Gastrocnemius medialis (tissue), 4 donors: ENCODE measurements at places on chromosomes 2 and 18.

GRCh38 chr18:3246635-3247239 lies 864 bp upstream of the MYL12A start:
- no peaks in the 10 kb centered on the region for H3K27me3 ChIP-seq
- peaks cover 49% of the 10 kb centered on the region for H3K4me1 ChIP-seq
- peak overlapping the region; percentile 95 for H3K4me3 ChIP-seq

DNA sequence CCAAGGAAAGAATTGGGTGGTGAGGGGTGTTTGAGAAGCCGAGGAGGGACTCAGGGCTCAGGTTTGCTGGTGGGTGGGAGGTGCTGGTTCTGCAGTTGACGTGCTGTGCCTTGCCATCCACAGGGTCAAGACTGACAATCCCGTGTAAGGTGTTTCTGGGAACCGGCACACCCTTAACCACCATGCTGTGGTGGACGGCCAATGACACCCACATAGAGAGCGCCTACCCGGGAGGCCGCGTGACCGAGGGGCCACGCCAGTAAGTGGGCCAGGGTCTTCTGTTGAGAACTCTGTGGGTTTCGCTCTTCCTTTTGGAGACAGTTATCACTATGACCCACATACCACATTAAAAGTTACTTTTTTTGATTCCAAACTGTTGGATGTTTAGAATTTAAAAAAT lies 32.6 kb downstream of the IL1R2 start:
- H3K27me3 ChIP-seq: no peaks in the 10 kb centered on the region
- no peak for DNase-seq
- no peak overlapping the region for H3K27ac ChIP-seq
- no peaks in the 10 kb centered on the region for H3K36me3 ChIP-seq
- peaks cover 47% of the 10 kb centered on the region for H3K4me1 ChIP-seq
- H3K4me3 ChIP-seq: no peak overlapping the region

GRCh38 chr2:178550352-178550751 lies 70.1 kb downstream of the PLEKHA3 start:
- peaks cover 27% of the 10 kb centered on the region for H3K4me1 ChIP-seq
- H3K27me3 ChIP-seq: no peaks in the 10 kb centered on the region
- no peak overlapping the region for H3K4me3 ChIP-seq

DNA sequence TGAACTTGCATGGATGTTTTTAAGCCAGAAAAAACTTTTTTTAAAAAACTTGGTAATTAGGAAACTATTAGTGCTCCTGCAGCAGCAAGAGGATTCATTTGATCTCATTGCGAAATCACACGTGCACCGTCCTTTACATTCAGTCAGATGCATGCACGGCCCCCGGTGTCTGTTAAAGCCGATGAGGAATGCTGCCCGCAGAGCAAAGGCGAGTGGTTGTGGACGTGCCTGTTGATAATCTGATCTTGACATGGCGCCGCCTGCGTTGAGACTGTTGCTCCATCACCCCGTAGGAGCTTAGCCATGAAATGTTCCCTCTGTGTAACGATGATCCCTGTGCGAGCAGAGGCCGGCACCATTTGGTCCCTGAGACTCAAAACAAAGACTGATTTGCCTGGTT lies 300.0 kb downstream of the GBX2 start:
- no peak for DNase-seq
- H3K4me1 ChIP-seq: peaks cover 7% of the 10 kb centered on the region
- H3K36me3 ChIP-seq: no peaks in the 10 kb centered on the region
- H3K4me3 ChIP-seq: no peak overlapping the region
- H3K27ac ChIP-seq: no peak overlapping the region

GRCh38 chr2:187422282-187422681 lies 25.8 kb downstream of the CALCRL start:
- no peaks in the 10 kb centered on the region for H3K27me3 ChIP-seq
- DNase-seq: no peak
- H3K4me3 ChIP-seq: no peak overlapping the region
- H3K27ac ChIP-seq: no peak overlapping the region
